ENCODE measurements at places on chromosomes 2 and 18. TPM values are rescaled to one million over a fixed set of nuclear protein-coding genes. Genes with fewer than 3 reads are reported as not detected.

- H3K36me3 ChIP-seq, result no peaks in the 10 kb centered on the region
- no peak overlapping the region for H3K4me3 ChIP-seq
- H3K4me1 ChIP-seq, result no peaks in the 10 kb centered on the region
- H3K27me3 ChIP-seq, result no peaks in the 10 kb centered on the region
- no peak for DNase-seq
Measured at GRCh38 chr2:10329880-10330699, 27.4 kb downstream of the HPCAL1 start.

GRCh38 chr18:39455285-39455684, 1889.7 kb upstream of the CELF4 start:
- no peaks in the 10 kb centered on the region for H3K4me1 ChIP-seq
- H3K4me3 ChIP-seq, result no peak overlapping the region
- no peaks in the 10 kb centered on the region for H3K27me3 ChIP-seq
- peak; percentile 6 for DNase-seq
- H3K36me3 ChIP-seq, result no peaks in the 10 kb centered on the region
- H3K27ac ChIP-seq, result no peak overlapping the region

DNA sequence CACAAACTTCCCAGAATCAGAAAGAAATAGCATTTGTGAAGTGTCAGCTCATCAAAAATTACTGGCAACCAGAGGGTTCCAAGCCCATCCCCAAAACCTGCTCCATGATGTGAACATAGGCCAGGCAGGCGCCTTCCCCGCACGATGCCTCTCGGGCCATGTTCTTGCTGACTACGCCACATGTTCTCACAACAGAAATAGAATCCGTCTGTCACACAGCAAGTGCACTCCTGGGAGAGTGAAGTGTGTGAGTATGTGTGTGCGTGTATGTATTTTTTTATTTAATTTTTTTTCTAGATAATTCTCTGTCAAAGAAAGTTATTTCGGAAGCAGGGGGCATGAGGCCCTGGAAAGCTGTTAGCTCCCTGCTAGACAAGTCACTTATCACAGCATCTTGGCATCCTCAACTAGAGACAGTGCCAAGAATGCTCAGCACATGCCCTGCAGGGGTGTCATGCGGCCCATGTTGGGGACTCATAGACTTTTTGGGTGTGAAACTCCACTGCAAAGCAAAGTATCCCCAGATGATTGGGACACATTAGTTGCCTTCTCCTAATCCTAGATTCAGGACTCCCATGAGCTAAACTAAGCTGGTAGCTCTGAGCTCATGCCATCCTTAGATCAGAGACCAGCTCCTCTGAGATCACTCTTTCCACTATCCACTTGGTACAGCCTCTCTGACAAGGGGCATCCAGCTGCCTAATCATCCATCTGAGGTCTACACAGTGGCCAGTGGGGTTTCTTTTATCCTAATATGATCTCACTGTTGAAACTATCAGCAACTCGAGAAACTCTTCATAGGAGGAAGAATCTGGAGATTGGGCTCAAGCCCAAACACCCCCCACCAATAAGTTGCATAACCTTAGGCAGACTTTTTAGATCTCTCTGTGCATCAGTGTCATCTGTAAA, 53.2 kb upstream of the CYRIA start:
- H3K27ac ChIP-seq, result no peak overlapping the region
- DNase-seq, result no peak
- no peaks in the 10 kb centered on the region for H3K27me3 ChIP-seq
- H3K4me1 ChIP-seq, result no peaks in the 10 kb centered on the region
- no peak overlapping the region for H3K4me3 ChIP-seq

The GALR1 gene
- total RNA-seq, result 0.06 TPM

- no peaks in the 10 kb centered on the region for H3K4me1 ChIP-seq
- no peaks in the 10 kb centered on the region for H3K36me3 ChIP-seq
- H3K4me3 ChIP-seq, result no peak overlapping the region
- H3K27ac ChIP-seq, result no peak overlapping the region
Measured at GRCh38 chr2:64246962-64247361, 102.7 kb upstream of the PELI1 start.

The GRHL1 gene
- 6.0 TPM for total RNA-seq

DNA sequence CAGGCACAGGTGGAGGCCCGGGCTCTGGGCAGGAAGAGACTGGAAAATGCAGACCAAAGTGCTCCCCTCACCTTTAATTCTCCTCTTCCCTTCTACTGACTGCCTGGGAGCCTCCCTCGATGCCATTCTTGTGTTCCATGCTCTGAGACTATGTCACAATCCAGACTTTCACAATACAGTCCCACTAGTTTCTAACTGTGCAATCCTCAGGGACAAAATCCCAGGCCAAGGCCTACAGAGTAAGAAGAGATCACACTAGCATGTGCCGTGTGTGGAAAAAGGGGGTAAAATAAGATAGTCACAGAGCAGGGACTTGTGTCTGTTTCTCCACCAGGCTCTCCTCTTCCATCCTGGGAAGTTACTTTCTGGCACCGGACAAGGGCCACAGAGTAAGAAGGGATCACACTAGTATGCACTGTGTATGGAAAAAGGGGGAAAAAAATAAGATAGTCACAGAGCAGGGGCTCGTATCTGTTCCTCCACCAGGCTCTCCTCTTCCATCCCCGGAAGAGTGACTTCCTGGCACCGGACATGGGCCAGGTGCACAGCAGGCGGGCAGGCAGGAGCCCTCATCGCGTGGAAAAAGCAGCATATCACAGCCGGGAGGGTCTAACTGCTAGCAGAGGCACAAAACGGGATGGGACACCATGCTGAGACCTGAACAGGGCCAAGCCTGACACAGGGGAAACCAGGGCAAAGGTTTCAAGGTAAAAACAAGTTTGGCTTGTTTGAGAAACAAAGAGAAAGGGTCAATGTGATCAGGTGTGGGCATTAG, 9.6 kb downstream of the CYB5A start:
- H3K4me1 ChIP-seq, result no peaks in the 10 kb centered on the region
- peak overlapping the region; percentile 85 for H3K27ac ChIP-seq
- no peak for DNase-seq
- H3K36me3 ChIP-seq, result peaks cover 10% of the 10 kb centered on the region

- no peak for DNase-seq
- no peaks in the 10 kb centered on the region for H3K27me3 ChIP-seq
- H3K4me3 ChIP-seq, result no peak overlapping the region
- peaks cover 4% of the 10 kb centered on the region for H3K36me3 ChIP-seq
Measured at GRCh38 chr2:237643066-237643465, 15.7 kb downstream of the LRRFIP1 start.

The UNC80 gene
- 0.06 TPM for total RNA-seq

- H3K4me1 ChIP-seq, result no peaks in the 10 kb centered on the region
- no peak overlapping the region for H3K27ac ChIP-seq
- H3K36me3 ChIP-seq, result no peaks in the 10 kb centered on the region
- H3K27me3 ChIP-seq, result no peaks in the 10 kb centered on the region
- H3K4me3 ChIP-seq, result no peak overlapping the region
Measured at GRCh38 chr2:23618265-23618664, 233.3 kb downstream of the KLHL29 start.

DNA sequence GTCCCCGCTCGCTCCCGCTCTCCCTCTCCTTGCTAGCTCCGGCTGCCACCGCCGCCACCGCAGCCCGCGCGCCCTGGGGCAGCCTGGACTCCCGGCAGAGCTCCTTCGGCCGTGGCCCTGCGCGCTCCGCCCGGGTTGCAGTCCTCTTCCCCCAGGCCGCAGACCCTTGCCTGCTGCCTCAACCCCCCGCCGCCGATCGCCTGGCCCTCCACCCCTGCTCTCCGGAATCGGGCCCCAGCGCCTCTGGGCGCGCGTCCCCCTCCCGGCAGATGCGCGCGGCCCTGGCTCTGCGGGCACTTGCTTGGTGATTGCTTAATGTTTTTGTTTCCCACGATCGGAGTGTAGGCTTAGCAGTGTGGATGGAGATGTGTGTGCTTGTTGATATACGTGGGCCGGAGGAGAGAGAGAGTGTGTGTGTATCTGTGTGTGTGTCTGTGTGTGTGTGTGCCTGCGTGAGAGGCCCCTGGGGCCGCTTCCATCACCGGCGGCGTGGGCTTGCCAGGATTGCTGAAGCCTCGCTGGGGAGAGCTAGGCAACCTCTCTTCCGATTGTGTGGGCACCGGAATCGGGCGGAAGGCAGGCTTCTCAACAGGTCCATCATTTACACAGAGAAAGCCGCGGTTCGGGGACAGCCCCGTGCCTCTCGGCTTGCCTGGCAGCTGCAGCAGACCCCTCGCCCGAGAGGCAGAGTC, 877 bp downstream of the INHBB start:
- DNase-seq, result peak; percentile 19
- H3K4me1 ChIP-seq, result no peaks in the 10 kb centered on the region
- no peaks in the 10 kb centered on the region for H3K36me3 ChIP-seq
- H3K4me3 ChIP-seq, result no peak overlapping the region

The DNPEP gene
- 53.3 TPM for total RNA-seq

The ABCB11 gene
- total RNA-seq, result 0.03 TPM

DNA sequence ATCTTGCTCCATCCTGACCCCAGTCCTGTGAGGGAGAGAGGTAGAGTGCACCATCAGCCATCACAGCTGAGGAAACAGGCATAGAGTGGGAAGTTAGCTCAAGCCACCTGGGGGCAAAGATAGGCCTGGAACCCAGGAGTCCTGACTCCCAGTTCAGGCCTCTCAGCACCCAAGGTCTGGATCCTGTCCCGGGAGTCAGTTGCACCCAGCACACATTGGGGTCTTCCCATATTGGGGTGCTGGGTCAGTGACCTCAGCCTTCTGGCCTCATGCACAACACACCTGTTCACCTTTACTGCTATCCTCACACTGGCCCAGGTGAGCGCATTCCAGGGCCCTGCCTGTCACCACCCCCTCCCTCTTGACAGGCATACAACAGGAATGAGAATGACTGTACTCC, 24.7 kb downstream of the ST8SIA5 start:
- no peak overlapping the region for H3K4me3 ChIP-seq
- no peaks in the 10 kb centered on the region for H3K36me3 ChIP-seq
- H3K27ac ChIP-seq, result no peak overlapping the region

DNA sequence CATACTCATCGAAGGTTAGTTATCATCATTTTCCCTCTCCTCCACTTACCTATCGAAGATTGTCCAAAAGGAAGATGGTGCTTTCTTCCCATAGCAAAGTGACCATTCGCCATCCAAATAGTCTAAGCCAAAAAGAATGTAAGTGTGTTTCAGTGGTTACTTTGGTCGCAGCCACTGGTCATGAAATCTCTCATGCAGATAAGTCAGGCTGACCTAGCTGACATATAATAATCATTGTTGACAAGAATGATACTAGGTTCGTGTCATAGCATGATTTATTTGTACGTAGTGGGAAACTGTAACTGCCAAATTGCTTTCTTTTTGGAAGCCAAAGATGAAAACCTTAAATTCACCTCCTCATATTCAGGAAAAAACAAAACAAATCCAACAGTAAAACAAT, 89.6 kb upstream of the PMAIP1 start:
- H3K27me3 ChIP-seq, result no peaks in the 10 kb centered on the region
- DNase-seq, result no peak
- H3K27ac ChIP-seq, result no peak overlapping the region
- no peak overlapping the region for H3K4me3 ChIP-seq
- H3K36me3 ChIP-seq, result no peaks in the 10 kb centered on the region

DNA sequence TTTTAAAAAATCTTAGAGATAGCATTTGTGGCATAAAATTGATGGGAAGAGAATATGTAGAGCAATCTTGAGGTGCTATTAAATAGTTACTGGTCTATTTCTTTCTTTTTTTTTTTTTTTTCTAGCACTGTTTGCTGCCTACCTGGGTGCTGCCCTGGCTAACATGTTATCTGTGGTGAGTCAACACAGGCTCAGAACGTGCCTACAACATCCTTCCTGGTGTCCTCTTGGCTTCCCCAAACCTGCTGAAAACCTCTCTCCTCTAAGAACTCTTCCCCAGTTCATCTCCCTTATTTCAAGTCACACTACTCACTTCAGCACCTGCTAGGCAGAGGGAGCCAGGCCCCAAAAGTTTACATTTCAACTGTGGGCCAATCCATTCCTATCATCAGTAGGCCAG, 45.1 kb upstream of the SLC14A1 start:
- H3K4me1 ChIP-seq, result no peaks in the 10 kb centered on the region
- no peaks in the 10 kb centered on the region for H3K36me3 ChIP-seq
- no peak overlapping the region for H3K27ac ChIP-seq
- H3K4me3 ChIP-seq, result no peak overlapping the region
- DNase-seq, result no peak

The ABCB6 gene
- 17.8 TPM for total RNA-seq

- H3K27me3 ChIP-seq, result no peaks in the 10 kb centered on the region
- H3K27ac ChIP-seq, result no peak overlapping the region
- H3K4me3 ChIP-seq, result no peak overlapping the region
- H3K4me1 ChIP-seq, result no peaks in the 10 kb centered on the region
- no peak for DNase-seq
Measured at GRCh38 chr2:45436456-45436855, 174.6 kb downstream of the SRBD1 start.

DNA sequence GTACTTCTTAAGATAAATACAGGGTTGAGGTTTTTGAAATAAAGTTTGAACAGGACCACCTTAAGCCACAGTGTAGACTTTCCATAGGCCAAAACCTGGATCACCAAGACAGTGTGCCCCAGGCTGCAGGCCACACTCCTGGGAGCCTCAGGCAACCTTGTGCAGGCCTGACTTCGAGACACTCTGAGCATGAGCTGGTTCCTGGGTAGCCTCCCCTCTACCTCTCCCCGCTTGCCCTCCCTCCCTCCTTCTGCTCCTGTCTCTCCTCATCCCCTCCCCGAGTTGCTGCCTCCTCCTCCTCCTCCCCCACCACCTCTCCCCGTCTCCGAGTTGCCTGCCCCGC, 10.6 kb upstream of the PROC start:
- no peaks in the 10 kb centered on the region for H3K27me3 ChIP-seq
- peaks cover 3% of the 10 kb centered on the region for H3K4me1 ChIP-seq
- H3K27ac ChIP-seq, result peak overlapping the region; percentile 40

The KIF1A gene
- total RNA-seq, result 0.54 TPM

The ANKRD29 gene
- total RNA-seq, result 4.9 TPM

The SCN3A gene
- 6.3 TPM for total RNA-seq

- no peaks in the 10 kb centered on the region for H3K27me3 ChIP-seq
- no peak overlapping the region for H3K27ac ChIP-seq
- H3K36me3 ChIP-seq, result peaks cover 23% of the 10 kb centered on the region
- no peak overlapping the region for H3K4me3 ChIP-seq
- H3K4me1 ChIP-seq, result no peaks in the 10 kb centered on the region
Measured at GRCh38 chr2:168851674-168852320, 38.4 kb downstream of the SPC25 start.

DNA sequence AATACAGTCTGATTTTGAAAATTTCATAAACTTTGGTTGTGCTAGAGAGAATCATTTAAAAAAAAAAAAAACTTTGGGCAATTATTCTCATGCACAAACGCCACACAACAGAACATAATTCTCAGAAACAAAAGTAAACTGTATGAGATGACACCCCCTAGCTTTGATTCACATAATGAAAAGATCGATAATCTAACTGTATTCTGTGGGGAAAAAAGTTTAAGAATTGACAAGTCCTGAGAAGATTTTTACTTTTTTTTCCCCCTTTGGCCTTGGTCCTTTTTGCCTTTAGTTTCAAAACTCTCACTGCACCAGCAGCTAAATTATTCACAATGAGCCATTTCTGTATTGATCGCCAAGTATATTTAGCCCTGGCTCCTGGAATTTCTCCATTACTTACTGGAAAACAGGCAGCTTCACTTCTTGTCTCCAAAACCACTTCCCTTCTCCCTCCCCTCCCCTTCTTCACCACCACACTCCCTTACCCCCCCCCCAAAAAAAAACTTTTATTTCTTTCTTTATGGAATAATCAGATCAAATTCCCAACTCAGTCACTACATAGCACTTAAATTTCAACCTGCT, 2.0 kb downstream of the IKZF2 start:
- no peak for DNase-seq
- H3K27ac ChIP-seq, result no peak overlapping the region
- H3K4me3 ChIP-seq, result peak overlapping the region; percentile 97
- H3K27me3 ChIP-seq, result no peaks in the 10 kb centered on the region
- H3K36me3 ChIP-seq, result no peaks in the 10 kb centered on the region
- H3K4me1 ChIP-seq, result no peaks in the 10 kb centered on the region

The ADRA2B gene
- 1.4 TPM for total RNA-seq

All from kidney (tissue), 22 donors.